ENCODE measurements at places on chromosomes 2 and 18. TPM values are rescaled to one million over a fixed set of nuclear protein-coding genes. Genes with fewer than 3 reads are reported as not detected.

INPP5D gene
- total RNA-seq: 0.84 TPM

MEIS1 gene
- total RNA-seq: 30.1 TPM

ZAP70 gene
- not detected for total RNA-seq

CAVIN2 gene
- total RNA-seq: 177 TPM

FAM228A gene
- total RNA-seq: not detected

ALK gene
- 0.26 TPM for total RNA-seq

TIGD1 gene
- 11.8 TPM for total RNA-seq

NEDD4L gene
- 8.1 TPM for total RNA-seq

MALL gene
- total RNA-seq: 184 TPM

CFC1 gene
- total RNA-seq: not detected

TFCP2L1 gene
- 0.26 TPM for total RNA-seq

SOX11 gene
- total RNA-seq: 11.9 TPM

SP5 gene
- total RNA-seq: 2.1 TPM

HOXD4 gene
- 3.9 TPM for total RNA-seq

MATN3 gene
- 13.4 TPM for total RNA-seq

SERPINB11 gene
- total RNA-seq: not detected

STRN gene
- 19.4 TPM for total RNA-seq

NYAP2 gene
- not detected for total RNA-seq

FHOD3 gene
- total RNA-seq: 13.0 TPM

MZT2B gene
- 238 TPM for total RNA-seq

All from A172 (cell line).